ENCODE measurements at places on chromosomes 6 and 20. TPM values are rescaled to one million over a fixed set of nuclear protein-coding genes. Genes with fewer than 3 reads are reported as not detected.

DNA sequence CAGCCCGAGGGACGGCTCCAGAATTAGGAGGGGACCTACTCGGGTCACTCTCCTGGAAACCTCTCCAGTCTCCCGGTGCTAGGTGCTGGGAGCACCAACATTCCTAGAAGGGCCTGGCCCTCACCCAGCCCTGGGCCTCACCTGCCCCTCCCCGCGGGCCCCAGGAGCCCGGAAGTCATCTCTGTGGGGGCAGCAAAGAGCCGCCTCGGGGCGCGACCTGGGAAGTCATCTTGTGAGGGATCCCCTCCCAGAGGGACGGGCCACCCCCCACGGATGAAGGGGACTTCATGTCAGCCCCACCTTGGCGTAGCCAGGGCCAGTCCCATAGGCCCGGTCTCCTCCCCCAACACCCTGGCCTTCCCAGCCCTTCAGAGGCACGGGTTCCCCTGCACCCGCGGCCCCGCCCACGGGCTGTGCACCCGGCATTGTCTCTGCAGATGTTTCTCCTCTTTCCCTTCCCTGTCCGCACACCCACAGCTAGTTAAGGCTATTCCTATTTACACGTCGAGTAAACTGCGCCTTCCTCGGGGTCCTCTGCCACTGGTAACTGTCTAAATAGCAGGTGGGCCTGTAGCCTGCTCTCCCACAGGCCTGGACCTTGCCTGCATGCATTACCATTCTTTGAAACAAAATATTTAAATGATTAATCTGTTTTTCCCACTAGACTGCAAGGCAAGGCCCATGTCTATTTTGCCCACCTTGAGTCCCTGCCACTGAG lies 896 bp upstream of the RNASET2 start:
- peak; percentile 45 for DNase-seq

DNA sequence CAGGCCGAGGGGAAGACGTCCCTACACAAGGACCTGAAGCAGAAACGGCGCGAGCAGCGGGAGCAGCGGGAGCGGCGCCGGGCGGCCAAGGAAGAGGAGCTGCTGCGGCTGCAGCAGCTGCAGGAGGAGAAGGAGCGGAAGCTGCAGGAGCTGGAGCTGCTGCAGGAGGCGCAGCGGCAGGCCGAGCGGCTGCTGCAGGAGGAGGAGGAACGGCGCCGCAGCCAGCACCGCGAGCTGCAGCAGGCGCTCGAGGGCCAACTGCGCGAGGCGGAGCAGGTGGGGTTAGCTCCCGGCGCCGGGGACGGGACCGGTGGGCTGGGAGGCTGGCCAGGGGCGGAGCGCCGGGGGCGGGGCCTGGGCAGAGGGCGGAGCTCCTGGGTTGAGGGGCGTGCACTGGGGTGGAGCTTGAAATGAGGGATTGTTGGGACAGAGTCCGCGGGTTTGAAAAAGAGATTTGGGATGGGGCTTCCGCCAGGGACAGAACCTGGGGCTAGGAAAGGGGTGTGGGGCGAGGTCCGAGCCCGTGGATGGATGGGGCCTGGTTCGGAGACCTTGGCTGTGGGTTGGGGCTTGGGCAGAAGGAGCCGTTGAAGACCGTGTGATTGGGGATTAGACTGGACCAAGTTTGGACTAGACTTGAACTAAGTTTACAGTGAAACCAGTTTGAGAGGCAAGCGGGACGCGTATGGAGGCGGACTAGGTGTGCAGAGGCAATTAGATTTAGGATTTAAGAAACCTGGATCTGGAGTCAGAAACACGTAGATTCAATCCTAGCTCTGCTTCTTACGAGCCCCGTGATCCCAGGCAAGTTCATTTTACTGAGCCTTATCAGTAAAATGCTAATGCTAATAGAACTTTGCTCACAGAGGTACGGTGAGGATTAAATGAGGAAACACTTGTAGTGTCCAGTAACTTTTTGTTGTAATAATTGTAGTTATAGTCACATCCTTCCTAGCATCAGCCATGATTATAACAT lies 20.9 kb downstream of the DEF6 start:
- DNase-seq, result peak; percentile 95

DNA sequence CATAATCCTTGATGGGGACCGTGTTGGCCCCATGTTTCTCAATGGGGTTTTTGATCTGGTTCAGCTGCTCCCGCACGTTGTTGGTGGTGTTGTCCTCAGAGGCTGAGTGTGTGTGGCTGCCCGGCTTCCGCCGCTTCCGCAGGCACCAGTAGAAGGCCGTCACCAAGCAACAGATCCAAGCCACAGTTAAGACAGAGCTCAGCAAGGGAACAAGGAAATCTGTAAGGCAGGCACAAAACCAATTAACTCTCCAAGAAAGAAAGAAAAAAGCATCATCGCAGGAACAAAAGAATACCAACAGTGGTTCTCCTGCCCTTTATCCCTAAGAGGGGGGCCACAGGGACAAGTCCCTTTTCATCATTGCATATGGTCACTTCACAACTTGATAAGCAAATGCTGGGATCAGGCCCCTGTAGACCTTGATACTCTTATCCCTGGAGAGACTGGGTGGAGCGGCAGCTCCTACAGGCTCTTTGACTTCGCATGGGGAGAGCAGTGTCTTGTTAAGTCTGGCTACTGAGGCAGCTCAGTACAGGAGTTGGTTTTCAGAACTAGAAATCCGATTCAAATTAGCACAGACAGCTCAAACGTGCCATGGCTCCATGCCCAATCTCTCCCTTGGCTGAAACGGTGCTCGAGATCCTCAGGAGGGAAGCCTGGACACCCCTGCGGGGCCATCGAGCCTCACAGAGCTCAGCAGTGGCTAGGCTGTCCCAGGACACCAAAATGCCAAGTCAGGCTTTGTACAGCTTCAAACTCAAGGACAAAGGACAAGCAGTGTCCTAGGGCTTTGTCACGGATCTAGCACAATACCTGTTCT lies 33.9 kb downstream of the JAG1 start:
- no peak for DNase-seq

DNA sequence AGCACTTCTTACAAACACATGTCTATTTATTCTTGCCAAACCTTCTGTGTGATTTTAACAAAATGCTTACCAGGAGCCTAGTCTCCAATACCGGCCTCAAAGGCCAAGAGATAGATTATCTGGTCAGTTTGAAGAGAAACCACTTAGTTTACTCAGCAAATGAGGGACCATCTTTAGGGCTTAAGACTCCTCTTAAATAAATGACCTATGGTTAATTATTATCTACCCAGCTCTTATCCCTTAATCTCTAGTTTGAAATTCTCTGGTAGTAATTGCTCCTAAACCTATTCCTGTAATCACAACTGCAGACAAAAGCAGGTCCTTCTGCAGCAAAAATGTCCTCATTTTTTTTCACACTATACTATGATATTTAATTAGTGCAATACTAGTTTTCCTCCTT lies 301.8 kb downstream of the KIF16B start:
- no peak for DNase-seq

- DNase-seq, result no peak
These were observed 403.3 kb downstream of the TAF4 start for GRCh38 chr20:61662226-61662967.

DNA sequence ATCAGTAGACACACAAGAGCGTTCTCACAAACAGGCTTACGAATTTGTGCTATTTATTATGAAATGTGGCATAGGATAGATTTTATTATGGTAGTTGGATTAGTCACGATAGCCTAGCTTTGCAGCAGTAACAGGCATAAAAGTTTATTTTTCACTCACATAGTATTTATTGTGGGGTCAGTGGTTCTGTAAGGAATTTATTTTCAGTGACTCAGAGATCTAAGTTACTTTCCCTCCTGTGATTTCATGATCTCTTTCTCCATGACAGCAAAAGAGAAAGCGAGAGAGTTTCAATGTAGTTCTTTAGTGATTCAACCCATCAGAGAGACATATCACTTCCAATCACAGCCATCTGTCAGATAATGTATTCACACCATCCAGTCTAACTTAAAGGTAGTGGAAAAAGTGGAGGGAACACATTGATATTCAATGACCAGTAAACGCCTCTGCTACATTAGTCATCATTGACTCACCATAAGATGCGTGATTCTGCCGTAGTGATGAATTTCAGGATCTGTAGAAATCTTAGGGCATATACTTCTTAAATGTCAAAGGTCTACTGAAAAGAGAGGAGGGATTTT lies 605.5 kb downstream of the HDGFL1 start:
- DNase-seq, result no peak

- DNase-seq, result no peak
These were observed 474.6 kb downstream of the COL12A1 start for GRCh38 chr6:74731204-74731603.

DNA sequence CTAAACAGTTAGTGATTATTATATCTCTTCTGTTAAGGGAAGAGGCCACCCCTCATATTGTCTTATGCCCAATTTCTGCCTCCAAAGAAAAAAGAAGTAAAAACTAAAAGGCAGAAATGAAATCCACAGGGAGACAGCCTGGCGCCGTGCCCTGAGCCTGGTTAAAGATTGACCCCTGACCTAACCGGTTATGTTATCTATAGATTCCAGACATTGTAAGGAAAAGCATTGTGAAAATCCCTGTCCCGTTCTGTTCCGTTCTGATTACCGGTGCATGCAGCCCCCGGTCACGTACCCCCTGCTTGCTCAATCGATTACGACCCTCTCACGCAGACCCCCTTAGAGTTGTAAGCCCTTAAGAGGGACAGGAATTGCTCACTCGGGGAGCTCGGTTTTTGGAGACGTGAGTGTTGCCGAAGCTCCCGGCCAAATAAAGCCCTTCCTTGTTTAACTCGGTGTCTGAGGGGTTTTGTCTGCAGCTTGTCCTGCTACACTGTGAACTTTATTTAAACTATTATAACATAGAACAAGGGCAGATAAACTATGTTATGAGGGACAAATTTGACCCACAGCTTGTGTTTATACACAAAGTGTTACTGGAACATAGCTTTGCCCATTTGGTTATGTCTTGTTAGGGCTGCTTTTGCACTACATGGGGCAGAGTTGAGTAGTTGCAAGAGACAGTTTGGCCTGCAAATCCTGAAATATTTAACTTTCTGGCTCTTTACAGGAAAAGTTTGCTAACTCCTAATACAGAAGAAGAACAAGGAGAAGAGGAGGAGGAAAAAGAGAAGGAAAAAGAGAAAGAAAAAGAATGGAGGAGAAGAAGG lies 49.6 kb downstream of the CD24 start:
- no peak for DNase-seq

DNA sequence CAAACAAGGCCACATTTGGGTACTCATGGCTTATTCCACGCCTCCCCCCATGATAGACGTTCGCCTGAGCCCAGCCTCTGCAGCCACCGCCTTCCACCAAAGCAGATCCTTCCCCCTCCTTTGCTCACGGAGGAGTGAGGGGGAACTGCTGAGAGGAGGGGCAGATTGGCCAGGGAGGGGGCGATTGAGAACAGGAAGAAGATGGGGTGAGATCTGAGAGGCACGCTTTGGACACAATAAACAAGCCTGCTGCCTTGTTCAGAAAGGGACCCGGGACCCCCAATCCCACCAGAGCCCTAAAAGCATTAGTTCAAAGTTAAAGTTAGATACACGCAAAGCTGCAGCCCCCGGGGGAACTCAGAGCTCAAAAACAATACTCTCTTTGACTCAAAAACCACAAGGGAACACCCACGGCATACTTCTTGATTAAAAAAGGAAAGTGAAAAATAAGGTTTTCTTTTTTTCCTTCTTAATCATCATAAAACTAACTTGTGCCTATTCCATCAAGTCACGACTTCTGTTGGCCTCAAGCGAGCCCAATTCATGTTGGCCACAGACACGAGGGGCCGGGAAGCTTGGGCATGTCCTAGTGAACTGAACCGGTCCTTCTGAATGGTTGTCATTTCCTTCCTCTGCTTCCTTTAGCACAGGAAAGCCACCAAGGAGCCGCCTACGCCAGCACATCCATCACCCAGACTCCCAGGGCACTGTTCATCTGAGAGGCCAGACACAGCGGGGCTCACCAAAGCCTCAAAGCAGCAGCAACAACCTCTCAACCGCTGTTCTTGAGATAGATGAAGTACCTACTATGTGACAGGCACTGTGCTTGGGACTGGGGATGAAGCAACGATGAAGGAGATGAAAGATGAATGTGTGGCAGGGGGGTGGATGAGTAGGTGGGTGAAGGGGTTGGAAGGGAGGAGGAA lies 44.7 kb downstream of the NFATC2 start:
- no peak for DNase-seq

DNA sequence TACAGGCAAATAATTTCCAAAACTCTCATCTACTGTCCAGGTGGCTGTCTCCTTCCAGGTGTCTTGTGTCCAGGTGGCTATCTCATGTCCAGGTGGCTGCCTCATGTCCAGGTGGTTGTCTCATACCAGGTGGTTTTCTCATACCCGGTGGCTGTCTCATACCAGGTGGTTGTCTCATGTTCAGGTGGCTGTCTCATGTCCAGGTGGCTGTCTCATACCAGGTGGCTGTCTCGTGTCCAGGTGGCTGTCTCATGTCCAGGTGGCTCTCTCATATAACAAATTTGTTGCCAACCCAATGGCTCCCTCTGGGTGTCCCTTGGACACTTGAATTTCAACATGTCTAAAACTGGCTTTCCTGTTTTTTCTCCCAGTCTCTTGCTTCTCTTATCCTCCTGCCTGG lies 14.3 kb upstream of the SLC22A3 start:
- no peak for DNase-seq

DNA sequence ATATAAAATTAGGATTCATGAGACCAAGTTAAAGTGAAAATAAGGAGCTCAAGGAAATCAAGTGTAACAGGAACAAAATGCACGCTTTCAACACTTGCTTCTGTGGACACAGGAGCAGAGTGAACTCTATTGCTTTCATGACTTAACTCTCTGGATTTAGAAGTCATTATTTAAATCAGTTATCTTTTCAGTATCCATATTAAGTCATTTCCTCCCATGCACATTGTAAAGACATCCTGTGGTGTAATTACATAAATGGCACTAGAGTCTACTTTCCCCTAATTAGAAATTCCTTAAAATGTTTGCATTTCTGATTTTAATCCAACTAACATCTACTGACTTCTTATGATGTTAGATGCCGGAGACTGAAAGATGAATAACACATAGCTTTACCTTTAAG lies 88.0 kb downstream of the INSM1 start:
- no peak for DNase-seq

DNA sequence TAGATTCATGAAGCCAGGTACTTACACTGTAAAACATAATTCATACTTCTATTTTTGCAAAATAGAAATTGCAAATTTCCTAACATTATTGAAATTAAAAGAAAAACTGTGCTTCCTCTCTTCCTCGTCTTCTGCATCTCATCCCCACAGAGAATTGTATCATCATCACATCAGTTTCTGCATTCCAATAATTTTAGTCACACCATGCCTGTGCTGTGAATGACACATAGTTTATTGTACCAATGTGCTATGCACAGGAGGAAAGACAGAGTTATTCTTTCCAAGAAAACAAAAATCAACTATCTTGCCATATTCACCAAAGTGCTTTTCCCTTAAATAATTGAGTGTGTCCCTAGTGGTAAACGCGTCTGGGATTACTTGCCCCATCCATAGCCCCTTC lies 38.1 kb upstream of the FAM135A start:
- no peak for DNase-seq

GRCh38 chr20:49496553-49497397 lies 14.3 kb upstream of the KCNB1 start:
- no peak for DNase-seq

- no peak for DNase-seq
These were observed 105.0 kb upstream of the SYNCRIP start for GRCh38 chr6:85747666-85748065.

GRCh38 chr20:56801971-56802755 lies 173.1 kb downstream of the TFAP2C start:
- no peak for DNase-seq

- DNase-seq, result no peak
These were observed 154.3 kb downstream of the VEGFA start for GRCh38 chr6:43924222-43924702.

CLDN20 gene
- total RNA-seq, result not detected

HLA-A gene
- total RNA-seq, result 112 TPM

ADTRP gene
- 3.8 TPM for total RNA-seq

HCRTR2 gene
- 0.18 TPM for total RNA-seq

DNAH8 gene
- total RNA-seq, result not detected

WFDC5 gene
- not detected for total RNA-seq

OR2B6 gene
- total RNA-seq, result not detected

Data from mesothelial cell of epicardium (in vitro differentiated cells).